ENCODE measurements at places on chromosomes 3 and 15.
A peak's percentile ranks its signal among the peaks of the same experiment; 100 is the strongest.

GRCh38 chr3:153572654-153573053, 410.6 kb downstream of the RAP2B start:
- no peak for DNase-seq

- DNase-seq, result no peak
These were observed 113.4 kb upstream of the LRRFIP2 start for GRCh38 chr3:37287776-37288175.

GRCh38 chr3:18035641-18036449, 293.4 kb upstream of the TBC1D5 start:
- no peak for DNase-seq

GRCh38 chr3:41522612-41523011, 323.3 kb downstream of the CTNNB1 start:
- no peak for DNase-seq

DNA sequence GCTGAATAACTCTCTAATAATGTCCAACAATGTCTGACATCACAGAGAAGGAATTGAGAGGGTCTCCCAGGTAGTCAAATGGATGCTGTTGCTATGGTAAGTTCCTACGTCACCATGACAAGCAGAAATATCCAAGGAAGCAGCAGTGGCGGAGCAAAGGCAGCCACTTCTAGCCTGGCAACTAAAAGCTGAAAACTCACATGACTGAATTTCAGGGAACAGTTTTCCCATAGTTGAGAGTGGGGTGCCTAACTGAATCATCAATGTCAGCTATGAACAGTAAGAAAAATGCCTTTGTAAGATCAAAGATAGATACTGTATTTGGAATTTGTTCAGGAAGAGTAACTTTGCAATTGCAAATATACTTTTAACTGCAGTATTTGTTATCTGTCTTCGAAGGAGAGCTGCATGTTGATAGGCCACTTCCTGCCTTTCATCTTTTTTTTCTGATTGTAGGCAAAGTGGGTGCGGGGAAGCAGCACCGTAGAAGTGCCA, 161.7 kb downstream of the BBX start:
- DNase-seq, result peak; percentile 36

DNA sequence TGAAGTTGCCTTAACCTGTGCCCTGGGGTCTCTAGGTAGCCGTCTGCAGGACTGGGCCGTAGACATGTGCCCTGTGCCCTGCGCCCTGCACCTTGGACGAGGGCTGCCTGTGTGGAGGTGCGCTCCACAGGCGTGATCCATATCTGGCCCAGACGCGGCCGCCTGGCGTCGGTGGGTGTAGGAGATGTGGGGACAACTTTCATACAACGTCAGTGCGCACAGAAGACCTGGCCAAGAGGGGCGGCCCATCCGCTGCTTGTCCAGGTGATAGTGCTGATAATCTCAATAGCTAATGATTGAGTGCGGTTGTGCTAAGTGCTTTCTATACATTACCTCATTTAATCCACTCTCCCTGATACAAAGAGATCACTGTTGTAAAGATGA, 665 bp upstream of the RASGRP1 start:
- DNase-seq, result no peak

DNA sequence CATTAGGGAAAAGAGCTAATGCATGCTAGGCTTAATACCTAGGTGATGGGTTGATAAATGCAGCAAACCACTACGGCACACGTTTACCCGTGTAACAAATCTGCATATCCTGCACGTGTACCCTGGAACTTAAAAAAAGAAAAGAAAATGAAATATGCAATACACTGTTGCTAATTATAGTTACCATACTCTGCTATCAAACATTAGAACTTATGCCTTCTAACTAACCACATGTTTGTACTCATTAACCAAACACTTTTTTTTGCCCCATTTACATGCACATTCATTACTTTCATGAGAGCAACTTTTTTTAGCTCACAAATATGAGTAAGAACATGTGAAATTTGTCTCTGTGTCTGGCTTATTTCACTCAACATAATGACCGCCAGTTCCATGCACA, 253.1 kb downstream of the CGGBP1 start:
- DNase-seq, result no peak

GRCh38 chr15:32867313-32867626, 149.5 kb downstream of the GREM1 start:
- no peak for DNase-seq

DNA sequence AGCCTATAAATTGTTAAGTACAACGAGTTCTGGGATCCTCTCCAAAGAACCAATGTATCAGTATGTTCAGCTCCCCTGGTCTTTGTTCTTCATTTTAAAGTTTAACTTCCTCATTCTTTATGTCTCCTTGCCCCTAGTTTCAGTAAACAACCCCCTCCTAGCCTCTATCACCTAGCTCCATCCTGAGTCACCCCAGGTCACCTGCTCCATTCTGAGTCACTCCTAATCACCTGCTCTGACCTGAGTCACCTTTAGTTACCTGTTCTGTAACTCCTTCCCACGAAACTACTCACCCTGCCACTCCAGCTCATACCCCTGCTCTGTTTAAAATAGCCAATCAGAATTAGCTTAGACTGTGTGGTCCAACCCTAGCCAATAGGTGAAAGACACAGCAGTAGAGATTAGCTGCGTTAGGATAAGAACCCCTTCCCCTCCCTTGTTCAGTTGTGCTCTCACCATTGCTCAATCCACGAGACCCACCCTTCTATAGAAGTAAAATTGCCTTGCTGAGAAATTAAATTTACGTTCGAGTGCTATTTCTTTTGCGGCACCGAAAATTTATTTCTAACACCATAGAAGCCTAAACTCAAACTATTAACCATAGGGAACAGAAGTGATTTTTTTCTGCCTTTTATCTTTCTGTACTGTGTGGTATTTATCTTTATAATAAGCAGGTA, 245.0 kb upstream of the ADAMTS9 start:
- no peak for DNase-seq

DNA sequence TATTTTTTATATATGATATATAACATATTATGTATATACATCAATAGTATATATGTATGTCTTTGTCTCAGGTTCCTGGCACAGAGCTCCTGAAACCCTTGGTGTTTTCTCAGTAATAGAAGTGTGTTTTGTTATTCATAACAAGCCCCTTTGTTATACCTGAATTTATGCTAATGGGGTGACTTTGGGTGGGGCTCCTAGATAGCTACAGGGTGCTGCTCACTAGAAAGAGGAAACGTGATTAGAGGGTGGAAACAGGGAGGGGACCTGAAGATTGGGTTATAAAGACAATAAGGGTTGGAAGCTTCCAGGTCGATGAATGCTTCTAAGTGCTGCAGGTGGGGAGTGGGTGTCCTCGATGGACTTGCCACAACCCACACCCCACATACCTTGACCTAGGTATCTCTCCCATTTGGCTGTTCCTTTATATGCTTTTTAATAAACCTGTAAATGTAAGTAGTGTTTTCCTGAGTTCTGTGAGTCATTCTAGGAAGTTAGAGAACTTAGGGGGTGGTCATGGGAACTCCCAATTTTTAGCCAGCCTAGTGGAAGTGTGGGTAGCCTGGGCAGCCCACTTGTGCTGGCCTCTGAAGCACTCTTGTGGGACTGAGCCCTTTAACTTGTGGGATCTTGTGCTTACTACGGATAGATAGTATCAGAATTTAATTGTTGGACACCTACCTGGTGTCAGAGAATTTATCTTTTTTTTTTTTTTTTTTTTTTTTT, 36.9 kb upstream of the C15orf39 start:
- DNase-seq, result no peak

- no peak for DNase-seq
These were observed 879 bp upstream of the PDHB start for GRCh38 chr3:58434511-58434910.
